Stimulated activated CD8-positive, alpha-beta memory T cell treated with anti-CD3 and anti-CD28 coated beads, Interleukin-4, amount 100 ng/mL, for 4 hours (primary cell): ENCODE measurements at places on chromosomes 1 and 21.

- no peak for DNase-seq
Measured at GRCh38 chr1:173082913-173083312, 32.2 kb upstream of the TNFSF18 start.

DNA sequence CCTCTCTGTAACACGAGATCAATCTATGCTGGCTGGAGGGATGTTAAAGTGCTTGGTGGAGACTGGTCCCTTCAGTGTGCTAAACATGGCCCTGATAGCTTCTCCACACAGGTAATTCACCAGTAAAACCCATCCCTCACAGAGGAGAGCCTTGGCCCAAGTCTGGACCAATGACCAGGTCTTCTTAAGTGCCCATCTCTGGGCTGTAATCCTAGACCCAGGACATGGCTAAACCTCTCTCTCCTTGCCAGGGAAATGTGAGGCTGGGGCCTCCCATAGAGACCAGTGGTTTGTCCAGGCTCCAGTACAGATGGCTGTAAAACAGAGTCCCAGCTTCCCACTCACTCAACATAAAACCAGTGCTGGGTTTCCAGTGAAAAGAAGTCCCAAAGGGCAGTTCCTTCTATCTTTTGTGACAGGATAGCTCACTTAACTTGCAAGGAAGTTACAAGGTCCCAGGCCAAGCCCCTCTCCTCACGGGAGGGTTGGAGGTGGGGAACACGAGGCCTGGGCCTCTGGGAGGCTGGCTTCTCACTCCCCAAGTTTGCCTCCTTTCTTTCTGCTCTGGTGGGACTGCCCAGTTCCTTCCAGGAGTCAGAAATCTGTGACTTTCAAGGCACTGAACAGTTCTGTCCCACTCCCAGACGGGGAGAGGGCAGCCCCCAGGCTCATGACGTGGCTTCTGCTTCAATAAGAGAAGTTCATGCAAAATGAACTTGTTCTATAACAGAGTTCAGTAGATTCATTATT is 2.2 kb upstream of the KIF17 start:
- no peak for DNase-seq

DNA sequence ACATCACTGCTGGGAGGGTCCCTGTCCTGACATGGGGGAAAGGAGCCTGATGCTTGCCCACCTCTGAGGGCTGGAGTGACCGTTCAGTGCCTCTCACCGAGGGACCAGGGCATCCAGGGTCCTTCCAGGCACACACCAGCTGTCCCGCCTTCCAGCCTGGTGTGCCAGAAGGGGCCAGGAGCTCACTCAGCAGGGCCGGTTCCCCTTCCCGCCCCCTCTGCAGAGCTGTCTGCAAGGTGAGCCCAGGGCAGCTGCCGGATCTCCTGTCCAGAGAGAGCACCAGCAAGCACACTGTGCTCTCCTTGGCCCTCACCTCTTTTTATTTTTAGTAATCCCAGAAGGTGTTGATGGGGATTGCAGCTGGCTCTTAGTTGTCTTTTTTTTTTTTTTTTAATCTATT is 16.9 kb downstream of the H6PD start:
- no peak for DNase-seq

DNA sequence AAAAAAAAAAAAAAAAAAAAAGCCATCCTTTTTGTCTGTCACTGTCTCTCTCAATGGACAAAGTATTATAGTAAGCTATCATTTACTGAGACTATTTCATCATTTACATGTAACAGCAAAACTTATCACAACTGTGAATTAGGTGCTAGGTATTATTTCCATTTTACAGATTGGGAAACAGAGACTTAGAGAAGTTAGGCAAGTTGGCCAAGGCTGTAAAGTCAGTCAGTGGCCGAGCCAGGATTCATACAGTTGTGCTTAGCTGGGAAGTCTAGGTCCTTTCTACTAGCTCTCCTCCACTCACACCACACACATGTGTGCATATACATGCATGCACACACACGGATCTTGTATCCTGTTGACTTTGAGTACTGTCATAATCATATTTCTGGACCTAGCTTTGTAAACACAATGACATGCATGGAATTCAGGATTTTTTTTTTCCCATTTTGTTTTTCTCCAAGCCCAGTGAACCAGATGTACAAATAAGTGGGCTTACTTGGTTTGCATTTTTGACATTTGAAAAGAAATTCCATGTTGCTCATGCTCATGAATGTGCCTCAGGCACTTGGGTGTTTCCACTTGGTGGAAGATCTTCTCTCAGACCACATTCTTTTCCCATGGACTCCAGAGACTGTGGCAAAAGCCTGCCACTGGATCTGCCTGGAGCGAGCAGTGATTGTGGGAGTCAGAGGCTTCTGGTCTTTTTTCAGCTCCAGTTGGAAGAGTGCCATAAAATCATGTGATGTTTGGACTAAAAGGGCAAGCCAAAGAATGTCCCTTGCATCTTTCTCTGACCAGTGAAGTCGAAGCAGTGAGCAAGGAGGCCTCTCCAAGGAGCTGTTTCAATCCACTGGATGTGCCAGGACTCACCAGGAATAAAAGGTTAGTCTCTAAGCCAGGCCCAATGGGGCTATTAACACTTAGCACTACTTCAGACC is 61.7 kb upstream of the DNAJC6 start:
- DNase-seq, result no peak

DNA sequence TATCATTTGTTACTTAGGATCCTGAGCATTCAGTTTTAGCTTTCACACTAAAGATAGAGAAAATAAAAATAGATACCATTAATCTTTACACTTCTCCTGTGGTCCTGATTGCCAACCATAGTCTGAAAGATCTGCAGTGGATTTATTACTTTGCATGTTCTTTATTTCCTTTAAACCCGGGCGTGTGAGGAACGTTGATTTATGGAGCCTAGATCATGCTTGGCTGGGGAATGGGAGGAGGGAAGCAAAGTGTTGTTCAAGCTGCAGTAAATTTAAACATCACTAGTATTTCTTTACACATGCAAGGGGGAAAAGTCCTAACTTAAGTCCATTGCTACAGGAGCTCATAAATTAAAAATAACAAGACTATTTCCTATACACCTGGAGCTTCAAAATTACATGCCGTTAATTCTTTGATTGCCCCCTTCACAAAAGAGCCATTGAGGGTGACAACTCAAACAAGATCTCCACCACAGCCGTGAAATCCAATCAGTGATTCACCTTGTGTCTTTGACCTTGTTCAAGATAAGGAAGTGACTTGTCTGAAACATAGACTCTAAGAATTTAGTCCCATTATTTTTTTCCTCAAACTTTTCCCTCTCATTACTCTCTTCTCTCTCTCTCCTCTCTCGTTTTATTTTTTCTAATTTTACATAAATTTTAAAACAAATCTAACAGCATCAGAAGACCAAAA is 282.7 kb downstream of the KIF26B start:
- no peak for DNase-seq

DNA sequence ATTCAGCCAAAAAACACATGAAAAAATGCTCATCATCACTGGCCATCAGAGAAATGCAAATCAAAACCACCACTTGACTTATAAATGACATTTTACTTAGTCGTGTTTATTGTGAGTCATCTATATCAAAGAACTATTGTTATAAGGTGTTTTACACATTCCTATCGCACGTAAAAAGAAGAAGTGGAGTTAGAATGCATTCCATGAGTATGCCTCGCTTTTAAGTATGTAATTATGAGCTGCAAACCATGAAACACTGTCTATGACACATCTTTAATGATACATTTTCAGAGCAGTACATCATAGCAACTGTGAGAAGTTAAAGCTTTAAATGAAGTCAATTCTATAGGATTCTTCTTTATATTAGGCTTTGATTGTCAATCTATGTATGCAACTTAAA is 614.3 kb upstream of the ADAMTS5 start:
- no peak for DNase-seq

GRCh38 chr1:38094711-38095290 is 48.2 kb upstream of the POU3F1 start:
- DNase-seq, result no peak

DNA sequence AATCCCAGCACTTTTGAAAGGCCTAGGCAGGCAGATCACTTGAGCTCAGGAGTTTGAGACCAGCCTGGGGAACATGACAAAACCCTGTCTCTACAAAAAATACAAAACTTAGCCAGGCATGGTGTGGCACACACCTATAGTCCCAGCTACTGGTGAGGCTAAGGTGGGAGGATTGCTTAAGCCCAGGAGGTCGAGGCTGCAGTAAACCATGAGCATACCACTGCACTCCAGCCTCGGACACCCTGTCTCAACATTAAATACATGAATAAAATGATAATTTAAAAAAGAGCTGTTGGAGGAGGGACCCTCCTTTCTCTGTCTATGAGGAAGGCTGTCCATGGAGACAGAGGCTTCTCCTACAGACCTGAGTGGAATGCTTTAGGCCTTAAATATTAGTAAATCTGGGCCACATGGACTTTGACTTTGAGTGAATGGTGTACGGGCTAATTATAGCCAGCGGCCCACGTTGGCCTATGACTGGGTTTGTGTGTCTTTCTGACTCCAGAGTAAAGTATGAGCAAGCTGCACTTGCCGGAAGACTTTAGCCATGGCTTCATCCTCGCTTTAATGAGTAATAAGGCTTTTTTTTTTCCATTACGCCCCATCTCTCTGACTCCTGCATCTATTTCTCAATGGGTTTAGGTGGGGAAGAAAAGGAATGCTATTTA is 21.3 kb downstream of the RAB3B start:
- DNase-seq, result no peak

GRCh38 chr1:6077919-6078318 is 32.2 kb downstream of the KCNAB2 start:
- DNase-seq, result no peak

GRCh38 chr1:170623171-170623570 is 40.8 kb upstream of the PRRX1 start:
- DNase-seq, result no peak

GRCh38 chr1:98675282-98675681 is 13.8 kb downstream of the SNX7 start:
- DNase-seq, result no peak

- DNase-seq, result no peak
Measured at GRCh38 chr21:44285138-44285992, at the start of gene AIRE. Gene AIRE (plus strand): TSS chr21:44285876. CDS start chr21:44286007, 131 bp downstream.

GRCh38 chr1:18924221-18924691 is 21.9 kb upstream of the ALDH4A1 start:
- DNase-seq, result no peak

DNA sequence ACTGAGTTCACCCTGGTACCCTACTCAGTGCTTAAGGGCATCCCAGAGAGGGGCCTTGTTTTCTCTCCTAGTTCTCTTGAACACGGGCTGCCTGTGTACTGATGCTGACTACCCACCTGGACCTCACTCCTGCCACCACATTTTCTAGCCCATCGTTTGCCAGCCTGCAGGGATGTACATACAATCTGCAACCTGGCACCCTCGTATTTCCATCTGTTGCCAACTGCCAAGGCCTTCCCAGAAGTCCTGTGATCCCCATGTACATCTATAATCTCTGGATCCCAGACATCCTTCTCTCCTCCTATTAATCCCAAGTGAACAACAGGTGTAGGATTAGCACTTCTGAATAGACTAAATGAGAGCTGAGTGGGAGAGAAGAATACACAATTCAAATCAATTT is 212.0 kb downstream of the SLC45A1 start:
- no peak for DNase-seq

DNA sequence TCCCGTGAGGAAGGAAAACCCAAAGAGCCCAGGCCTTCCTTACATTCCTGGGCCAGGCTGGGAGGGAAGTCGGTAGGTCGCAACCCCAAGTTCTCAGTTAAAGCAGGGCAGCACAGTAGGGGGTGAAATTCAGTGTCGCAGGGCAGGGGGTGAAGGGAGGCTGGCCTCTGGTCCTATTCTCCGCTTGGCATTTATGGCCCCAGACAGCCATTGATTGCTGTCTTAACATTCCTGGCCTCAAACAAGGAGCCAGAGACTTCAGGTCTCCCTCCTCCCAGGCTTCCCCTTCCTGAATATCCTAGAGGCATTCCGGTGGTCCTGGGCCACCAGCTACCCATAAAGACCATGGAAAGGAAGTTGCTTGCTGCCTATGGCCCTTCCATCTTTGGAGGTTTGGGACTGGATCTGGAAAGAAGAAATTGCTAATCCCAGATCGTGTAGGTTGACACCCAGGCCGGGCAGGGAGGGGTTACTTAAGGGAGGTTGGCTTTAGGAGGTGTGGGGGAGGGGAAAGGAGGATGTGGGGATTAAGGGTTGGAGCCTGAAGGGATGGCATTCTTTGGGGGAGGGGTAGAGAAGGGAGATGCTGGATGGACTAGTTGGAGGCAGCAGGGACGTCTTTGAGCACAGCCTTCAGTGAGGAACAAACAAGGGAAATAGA is 1.7 kb downstream of the LIN28A start:
- no peak for DNase-seq

- DNase-seq, result no peak
Measured at GRCh38 chr1:38102636-38103035, 56.0 kb upstream of the POU3F1 start.

GRCh38 chr1:162988869-162989268 is 80.3 kb upstream of the RGS4 start:
- DNase-seq, result no peak

DNA sequence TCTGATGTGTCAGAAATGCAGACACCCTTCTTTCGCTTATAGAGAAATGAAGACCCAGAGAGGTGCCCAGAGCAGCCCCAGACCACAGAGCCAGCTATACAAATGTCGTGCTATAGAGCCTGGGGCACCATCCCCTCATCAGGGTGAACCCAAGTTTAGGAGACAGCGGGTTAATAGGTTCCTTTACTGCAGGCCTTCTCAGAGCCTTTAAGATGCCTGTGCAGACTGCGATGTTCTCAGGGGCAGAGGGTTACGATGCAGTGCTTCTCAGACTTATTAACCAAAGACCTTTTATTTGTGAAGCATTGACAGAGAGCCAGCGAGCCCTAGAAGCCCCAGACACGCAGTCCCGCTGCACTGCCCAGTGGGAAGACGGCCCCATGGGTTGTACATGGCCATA is 46.9 kb downstream of the STPG1 start:
- no peak for DNase-seq

- no peak for DNase-seq
Measured at GRCh38 chr1:170993151-170993550, 57.8 kb downstream of the MROH9 start.

GRCh38 chr1:239558559-239558958 is 172.2 kb downstream of the CHRM3 start:
- no peak for DNase-seq

DNA sequence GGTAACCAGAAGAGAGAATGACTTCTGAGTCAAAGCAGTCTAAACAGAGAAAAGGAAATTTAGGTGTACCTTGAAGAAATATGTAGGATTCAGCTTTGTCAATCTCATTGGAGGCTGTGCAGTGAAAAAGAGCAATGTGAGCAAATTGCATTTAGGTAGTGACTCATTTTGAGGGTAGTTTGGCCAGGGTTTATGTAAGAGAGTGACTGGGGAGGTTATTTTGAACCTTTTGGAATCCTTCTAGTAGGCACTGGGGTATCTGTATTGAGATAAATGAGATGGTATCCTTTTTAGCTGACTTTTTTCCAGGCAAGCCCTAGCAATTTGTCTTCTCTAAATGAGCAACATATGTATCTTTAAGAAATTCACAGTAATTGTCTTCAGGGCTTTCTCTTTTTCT is 95.9 kb downstream of the DISP1 start:
- DNase-seq, result no peak
